ENCODE measurements at places on chromosomes 4 and X.

DNA sequence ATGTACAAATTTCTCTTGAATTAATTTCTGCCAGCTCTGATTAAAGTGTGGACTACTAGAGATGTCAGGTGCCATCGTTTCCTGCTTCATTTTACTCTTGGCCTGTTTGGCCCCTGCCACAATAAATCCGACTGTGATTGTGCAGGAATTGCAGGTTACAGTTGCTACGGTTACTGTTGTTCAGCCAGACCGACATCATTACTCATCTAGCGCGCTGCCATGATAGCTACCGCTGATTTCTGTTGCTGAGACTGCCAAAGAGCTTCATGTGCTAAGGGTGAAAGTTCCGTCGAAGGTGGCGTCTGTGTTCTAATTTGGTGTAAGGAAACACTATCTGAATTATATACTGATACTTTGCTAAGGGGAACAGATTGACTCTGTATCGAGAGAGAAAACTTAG is 22.1 kb downstream of the SLIT2 start:
- peak; percentile 98 for DNase-seq

- DNase-seq: no peak
These were observed 281.7 kb upstream of the GK2 start for GRCh38 chr4:79689740-79690139.

- no peak for DNase-seq
These were observed 61.0 kb downstream of the FHIP1A start for GRCh38 chr4:151469970-151470369.

GRCh38 chr4:6335040-6335590 is 65.5 kb downstream of the WFS1 start:
- no peak for DNase-seq

DNA sequence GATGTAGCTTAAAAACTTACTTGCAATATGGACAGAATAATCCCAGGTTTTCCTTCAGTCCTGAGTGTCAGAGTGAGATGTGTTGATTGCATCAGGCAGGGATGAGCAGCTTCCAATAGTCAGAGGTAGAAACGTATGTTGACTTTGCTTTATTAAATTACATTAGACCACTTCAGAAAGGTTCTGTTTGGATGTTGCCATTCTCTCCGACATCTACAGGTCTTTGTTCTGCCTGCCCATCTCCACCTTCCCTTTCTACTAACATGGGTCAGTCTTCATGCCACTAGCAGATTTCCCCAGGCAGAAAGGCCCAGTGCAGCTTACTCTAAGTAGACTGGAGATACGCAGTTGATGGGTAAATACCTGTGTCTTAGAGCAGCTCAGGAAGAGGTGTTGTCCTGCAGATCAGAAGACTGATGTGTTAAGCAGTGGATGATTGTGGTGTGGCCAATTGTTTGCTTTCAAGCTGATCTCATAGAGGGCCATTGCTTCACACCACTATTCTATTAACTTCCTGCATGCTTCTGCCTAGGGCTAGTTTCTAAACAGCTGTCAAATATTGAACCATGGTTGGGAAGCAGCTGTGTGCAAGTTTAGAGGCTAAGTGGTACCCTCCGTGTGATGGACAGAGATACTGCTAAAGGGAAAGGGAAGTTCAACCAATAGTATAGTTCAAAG is 1.8 kb downstream of the FRMPD4 start:
- DNase-seq: no peak

- DNase-seq: no peak
These were observed 37.3 kb upstream of the ARSH start for GRCh38 chrX:2969021-2969420.

DNA sequence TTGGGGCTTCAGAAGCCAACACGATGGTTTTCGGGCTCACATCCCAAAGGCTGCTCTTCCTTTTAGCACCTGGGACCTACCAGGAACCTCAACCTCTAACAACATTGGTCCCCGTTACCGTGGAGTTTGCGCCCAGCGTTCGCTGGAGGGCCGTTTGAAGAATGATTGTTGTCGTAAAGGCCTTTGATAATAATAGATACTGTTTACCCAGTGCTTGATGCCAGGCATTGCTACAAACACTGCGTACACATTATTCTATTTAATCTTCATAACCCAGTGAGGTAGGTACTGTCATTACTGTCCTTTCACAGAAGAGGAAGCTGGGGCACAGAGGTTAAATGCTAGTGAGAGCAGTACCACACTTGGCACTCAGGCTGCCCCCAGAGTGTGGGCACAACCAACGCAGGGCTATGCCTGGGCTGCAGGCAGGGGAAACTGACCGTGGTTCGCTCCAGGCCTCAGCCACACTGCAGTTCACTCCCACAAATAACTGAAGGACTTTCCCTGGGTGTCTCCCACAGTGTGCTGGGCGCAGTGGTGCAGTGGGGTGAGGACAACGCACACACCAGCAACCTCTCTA is 1.0 kb upstream of the ACSL1 start:
- peak; percentile 32 for DNase-seq

DNA sequence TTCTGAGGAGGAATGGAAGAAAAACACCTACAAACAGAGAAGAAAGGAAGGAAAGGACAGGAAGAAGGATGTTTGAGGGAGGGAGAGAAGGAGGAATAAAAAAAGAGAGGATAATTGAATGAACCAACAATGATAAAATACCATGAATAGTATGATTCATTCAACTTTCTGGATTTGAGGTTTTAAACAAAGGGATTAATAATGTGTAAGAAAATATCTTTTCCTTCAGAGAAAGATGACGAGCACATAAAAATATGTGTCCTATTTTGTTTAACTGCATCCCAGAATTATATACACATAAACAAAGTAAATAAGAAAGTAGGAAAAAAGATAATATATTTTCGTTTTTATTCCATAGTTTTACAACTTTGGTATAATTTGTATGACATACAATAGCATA is 1380.4 kb downstream of the STIM2 start:
- DNase-seq: no peak

DNA sequence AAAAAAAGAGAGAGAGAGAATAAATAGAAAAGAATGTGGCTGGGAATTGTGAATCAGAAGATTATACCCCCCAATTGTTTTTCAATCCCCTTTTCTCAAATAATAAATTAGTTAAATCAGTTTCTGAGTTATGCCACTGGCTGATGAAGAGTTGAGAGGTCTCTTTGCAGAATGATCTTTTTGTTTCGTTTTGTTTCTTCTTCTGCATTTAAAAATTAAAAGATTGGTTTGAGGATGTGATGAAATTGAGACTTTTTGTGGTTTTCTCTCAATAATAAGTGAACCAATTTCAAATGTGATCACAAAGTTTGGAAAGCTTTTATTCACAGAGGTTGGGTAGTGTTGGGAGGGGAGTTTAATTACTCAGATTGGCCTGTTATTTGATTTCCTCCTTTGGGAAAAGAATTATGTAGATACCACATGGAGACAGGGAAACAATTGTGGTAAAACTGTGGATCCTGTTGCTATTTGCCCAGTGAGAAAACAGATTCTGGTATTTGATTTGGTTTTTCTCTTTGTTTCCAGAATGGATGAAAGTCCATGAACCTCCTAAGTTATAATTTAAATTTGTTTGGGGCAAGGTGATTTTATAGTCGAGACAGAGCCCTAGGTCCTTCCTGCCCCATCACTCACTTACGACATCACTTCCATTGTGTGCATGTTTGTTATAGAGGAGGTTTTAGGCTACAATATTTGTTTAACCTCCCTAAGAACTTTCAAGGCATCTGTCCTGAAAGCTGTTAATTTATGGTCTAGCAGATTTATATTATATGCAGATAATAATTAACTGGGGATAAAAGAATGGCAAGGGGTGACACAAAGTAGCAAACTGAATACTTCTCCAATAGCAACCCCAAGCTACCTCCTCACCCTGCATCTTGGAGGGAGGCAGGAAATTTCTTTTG is 92.0 kb upstream of the BMPR1B start:
- DNase-seq: peak; percentile 82
